NCI-H2081 (cell line): ENCODE measurements at places on chromosomes 6 and 20.

- no peak for DNase-seq
Observed at GRCh38 chr6:92329208-92329847, 1090.0 kb downstream of the EPHA7 start.

- no peak for DNase-seq
Observed at GRCh38 chr20:34495916-34496315, 20.3 kb upstream of the DYNLRB1 start.

GRCh38 chr20:44215125-44215524 lies 4.6 kb upstream of the OSER1 start:
- DNase-seq, result peak; percentile 6

DNA sequence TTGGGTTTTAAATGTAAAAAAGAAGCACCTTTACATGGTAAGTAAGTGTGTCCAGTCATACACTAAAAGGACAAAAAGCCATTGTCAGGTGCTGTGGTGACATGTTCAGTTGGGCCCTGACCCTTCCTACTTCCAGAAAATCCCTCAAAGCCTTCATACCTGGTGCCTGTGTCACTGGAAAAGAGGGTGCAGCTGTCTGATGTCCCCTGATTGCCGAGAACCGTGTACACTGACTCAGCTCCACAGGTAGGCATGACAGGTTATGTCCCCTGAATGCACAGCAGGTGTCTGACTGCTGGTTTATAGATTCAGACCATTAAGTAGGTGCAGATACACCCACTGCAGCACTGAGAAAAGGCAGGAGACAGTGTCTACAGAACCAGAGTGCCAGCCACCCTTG lies 99.1 kb downstream of the FOXC1 start:
- DNase-seq, result no peak

GRCh38 chr6:100217225-100218012 lies 223.4 kb upstream of the MCHR2 start:
- DNase-seq, result no peak
